Effector memory CD4-positive, alpha-beta T cell (primary cell): ENCODE measurements at places on chromosomes 16 and 17.

- H3K4me3 ChIP-seq, result no peak overlapping the region
- no peaks in the 10 kb centered on the region for H3K27me3 ChIP-seq
- no peaks in the 10 kb centered on the region for H3K36me3 ChIP-seq
- H3K27ac ChIP-seq, result no peak overlapping the region
Observed at GRCh38 chr16:13448346-13448745, 471.6 kb upstream of the ERCC4 start.

- no peaks in the 10 kb centered on the region for H3K36me3 ChIP-seq
- DNase-seq, result no peak
- H3K4me3 ChIP-seq, result no peak overlapping the region
- H3K27me3 ChIP-seq, result no peaks in the 10 kb centered on the region
Observed at GRCh38 chr16:60642956-60643355, 1393.3 kb downstream of the CDH8 start.

- DNase-seq, result no peak
- no peaks in the 10 kb centered on the region for H3K36me3 ChIP-seq
- H3K27me3 ChIP-seq, result no peaks in the 10 kb centered on the region
- no peaks in the 10 kb centered on the region for H3K4me1 ChIP-seq
Observed at GRCh38 chr17:79160980-79161636, 86.5 kb downstream of the ENGASE start.

DNA sequence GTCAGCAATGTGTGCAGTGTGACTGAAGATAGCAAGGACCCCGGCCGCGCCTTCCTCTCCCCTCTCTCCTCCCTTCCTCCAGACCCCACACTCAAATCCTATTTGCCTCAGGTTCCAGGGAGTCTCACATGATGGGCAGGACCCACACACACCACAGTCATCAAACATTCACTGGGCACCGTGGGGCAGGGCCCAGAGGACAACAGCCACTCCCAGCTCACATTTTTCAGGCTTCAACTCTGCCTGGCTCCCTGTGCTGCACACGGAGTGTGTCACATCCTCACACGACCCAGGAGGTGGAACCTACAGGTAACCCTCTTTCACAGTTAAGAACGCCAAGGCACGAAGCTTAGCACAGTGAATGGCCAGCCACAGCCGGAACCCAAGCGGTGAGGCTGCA is 30.5 kb downstream of the PEMT start:
- no peak overlapping the region for H3K4me3 ChIP-seq
- DNase-seq, result no peak
- H3K27ac ChIP-seq, result no peak overlapping the region
- no peaks in the 10 kb centered on the region for H3K4me1 ChIP-seq

- H3K4me3 ChIP-seq, result no peak overlapping the region
- no peak for DNase-seq
- no peaks in the 10 kb centered on the region for H3K27me3 ChIP-seq
- no peaks in the 10 kb centered on the region for H3K4me1 ChIP-seq
Observed at GRCh38 chr17:13287226-13287625, 269.4 kb upstream of the ELAC2 start.

GRCh38 chr17:44664867-44665266 is 8.6 kb downstream of the MEIOC start:
- no peaks in the 10 kb centered on the region for H3K27me3 ChIP-seq
- H3K27ac ChIP-seq, result no peak overlapping the region
- DNase-seq, result no peak
- no peaks in the 10 kb centered on the region for H3K4me1 ChIP-seq
